ENCODE measurements at places on chromosomes 7 and 10.

GRCh38 chr10:77185696-77186095, 451.9 kb downstream of the KCNMA1 start:
- DNase-seq = no peak

- no peak for DNase-seq
Observed at GRCh38 chr7:42274053-42274452, 37.0 kb upstream of the GLI3 start.

DNA sequence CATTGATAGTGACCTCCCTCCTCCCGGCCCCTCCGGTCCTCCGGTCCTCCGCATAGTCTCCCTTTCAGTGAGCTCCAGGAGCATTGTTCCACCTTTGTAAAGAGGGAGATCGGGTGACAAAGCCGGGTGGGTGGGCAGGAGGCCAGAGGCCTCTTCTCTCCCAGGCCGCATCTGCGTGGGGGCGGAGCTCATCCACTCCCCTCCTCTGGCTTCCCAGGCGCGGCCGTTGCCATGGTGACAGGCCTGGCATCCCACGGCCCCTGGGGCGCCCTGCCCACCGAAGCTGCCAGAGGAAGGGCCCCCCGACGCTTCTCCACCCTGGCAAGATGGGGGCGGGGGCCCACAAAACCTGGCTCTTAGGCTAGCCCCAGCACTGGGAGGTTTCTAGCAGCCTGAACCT, 4.4 kb upstream of the FZD9 start:
- DNase-seq = no peak

GRCh38 chr7:151244196-151244840, 4.2 kb downstream of the SMARCD3 start:
- DNase-seq = no peak

GRCh38 chr7:116177009-116177408, 33.3 kb upstream of the TES start:
- no peak for DNase-seq

GRCh38 chr7:69334701-69335100, 263.6 kb upstream of the AUTS2 start:
- DNase-seq = no peak

DNA sequence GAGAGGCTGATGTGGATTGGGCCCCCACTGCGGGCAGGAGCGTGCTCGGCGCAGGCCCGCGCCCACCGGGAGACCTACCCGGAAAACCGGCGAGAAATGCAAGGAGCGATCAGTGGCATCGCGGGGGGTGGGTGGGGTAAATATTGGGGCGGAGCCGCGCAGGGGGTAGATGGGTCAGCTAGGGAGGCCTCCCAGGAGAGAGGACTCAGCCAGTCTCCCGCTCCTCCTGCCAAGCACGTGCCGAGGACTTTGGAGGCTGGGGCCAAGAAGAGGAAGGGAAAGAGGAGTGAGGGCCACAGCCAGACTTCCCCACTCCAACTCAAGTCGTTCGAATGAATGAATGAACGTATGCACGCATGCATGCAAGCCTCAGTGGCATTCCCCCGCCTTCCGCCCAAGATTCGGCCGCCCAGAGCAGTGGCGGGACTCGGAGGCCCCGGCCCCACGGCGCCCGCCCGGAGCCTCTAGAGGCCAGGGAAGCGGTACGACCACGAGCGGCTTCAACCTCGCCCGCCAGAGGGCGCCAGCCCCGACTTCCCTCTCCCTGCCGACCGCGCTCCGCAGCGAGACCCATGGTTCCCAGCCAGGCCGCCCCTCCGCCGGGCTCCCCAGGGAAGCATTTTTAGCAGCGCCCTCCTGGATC, 3.6 kb downstream of the NPM3 start:
- peak; percentile 98 for DNase-seq

DNA sequence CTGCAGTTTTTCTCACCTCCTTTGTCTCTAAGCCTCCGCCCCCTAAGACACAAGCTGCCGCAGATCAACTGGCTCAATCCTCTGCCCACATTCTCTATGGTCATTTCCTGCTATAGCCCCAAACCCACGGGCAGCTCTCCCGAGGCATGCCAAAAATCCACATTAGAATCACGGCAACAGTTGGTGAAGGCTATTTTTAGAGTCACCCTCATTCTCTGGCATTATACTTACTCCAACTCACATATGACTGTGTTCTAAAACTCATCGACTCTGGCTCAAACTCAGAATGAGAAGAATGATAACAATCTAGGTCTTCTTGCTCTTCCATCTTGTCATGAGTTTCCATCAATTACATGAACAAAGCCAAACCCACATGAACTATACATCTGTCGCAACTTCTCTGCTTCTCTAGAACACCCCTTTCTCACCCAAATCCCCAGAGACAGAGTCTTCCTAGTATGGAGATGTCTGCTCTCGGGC, 10.9 kb upstream of the KIAA1549 start:
- DNase-seq = no peak

GRCh38 chr10:36465604-36466379, 659.6 kb upstream of the ANKRD30A start:
- DNase-seq = no peak

DNA sequence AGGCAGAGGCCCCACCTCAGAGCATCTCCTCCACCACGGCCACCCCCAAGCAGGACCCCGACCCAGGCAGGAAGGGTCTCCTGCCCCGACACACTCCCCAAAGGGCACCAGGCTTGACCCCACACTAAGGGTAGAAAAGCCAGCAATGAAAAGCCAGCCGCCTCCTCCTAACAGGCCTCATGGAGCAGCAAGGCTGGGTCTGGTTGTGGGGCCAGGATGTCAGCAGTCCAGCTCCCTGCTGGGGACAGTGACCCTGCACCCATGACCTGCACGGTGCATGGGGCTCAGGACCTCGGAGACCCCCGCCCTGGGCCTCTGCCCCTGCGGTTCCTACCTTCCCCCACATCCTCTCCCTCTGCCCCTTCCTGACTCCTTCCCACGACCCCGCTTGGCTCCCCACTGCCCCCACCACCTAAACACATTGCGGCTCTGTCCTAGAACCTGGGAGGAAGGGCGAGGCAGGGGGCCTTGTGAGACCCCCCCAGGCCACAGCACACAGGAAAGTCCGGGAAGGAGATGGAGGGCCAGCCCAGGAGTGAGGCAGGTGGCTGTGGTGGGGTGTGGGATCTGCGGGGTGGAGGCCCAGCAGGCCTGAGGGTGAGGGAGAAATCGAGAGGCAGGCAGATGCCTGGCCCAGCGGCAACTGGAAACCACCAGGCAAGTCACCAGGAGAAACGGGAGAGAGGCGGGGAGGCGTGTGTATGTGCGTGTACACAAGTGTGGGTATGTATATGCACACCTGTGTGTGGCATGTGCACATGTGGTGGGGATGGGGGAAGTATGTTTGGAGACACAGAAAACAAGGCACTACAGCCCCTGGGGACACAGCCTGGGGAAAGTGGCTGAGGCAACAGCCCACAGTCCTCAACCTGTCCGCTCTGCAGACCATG, 229.9 kb downstream of the MAD1L1 start:
- DNase-seq = no peak

GRCh38 chr10:110684800-110685446, 40.8 kb downstream of the RBM20 start:
- no peak for DNase-seq

DNA sequence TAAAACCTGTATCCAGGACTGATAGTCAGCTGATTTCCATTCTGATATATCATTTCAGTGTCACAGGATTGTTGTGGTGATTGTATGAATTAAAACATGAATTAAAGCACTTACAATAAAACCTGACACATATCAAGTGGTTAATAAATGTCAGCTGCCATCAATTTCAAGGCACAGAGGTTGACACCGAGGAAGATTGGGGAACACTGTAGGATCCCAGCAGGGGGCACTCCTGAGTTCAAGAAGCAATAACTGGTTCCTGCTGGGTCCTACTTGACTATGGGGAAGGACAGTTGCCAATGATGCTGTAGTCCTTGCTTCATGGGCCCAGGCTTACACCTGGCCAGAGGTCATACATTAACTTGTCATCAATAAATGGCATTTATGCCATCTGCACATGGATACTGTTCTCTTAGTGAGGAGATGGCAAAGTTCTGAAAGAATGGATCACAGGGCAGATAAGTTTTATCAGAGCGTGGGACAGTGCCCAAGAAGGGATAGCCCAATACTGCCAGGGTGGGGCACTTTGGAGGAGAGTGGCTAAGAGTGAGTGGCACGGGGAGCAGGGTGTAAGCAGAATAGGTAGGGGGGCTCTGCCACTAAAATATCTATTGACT, 24.1 kb downstream of the FZD1 start:
- DNase-seq = no peak

- DNase-seq = peak; percentile 51
Observed at GRCh38 chr10:80202934-80203834, 2.2 kb downstream of the ANXA11 start.

GRCh38 chr10:104081998-104082397, 3.7 kb downstream of the COL17A1 start:
- DNase-seq = no peak

DNA sequence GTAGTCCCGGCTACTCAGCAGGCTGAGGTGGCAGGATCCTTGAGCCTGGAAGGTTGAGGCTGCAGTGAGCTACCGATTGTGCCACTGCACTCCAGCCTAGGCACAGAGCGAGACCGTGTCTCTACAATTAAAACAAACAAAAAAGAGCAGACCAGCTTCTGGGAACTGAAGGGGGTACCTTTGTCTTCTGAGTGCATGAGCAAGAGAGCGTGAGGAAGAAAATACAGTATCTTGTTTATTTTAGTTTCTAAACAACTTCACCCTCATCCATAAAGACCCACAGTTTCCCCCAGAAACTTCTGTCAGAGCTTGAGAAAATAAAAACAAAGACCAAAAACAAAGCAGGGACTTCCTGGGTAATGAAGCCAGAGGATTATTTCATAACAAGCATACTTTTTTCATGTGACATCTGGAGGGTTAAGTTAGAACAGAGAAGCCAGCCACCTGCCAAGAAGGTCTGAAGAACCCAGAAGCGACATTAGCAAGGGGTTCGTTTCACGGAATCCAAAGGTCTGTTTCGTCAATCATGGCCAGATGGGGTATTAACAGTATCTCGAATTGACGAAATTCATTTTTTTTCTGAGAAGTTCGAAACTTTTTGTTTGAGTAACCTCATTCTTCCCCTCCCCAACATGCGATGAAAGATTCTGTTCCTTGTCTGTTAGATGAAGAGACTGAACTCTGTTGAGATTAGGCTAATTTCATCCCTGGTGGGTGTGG, 10.2 kb upstream of the IL2RA start:
- no peak for DNase-seq

DNA sequence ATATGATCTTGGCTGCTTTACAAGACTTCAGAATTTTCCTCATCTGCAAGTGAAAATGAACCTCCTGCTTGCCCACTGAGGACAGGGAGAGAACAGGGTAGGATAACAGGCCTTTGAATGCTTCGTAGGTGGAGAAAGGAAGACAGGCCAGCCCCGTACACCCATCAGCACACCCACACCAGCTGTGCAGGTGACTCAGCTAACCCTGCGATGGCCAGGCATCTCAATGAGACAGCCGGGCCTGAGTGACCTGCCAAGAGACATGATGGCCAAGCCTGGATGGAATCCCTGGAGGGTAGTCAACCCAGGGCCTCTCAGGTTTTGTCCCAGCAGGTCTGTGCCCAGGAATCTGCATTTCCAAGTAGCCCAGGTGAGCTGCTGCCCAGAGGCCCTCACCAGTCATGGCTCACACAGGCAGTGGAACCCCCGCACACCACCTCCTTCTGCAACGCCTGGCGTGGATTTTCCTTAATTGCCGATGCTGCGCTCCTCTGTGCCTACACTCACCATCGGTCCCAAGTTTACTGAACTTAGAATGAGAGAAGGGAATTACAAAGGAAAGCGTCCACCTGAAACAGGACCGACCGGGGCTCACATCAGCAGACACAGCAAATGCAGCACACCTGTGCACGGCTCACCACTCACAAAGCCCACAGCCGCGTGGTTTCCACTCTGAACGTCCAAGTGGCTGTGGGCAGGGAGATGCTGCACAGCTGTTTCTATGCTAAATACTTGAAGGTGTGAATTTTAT, 163.7 kb downstream of the DIP2C start:
- no peak for DNase-seq

- DNase-seq = no peak
Observed at GRCh38 chr10:118983263-118983662, 46.3 kb upstream of the NANOS1 start.

DNA sequence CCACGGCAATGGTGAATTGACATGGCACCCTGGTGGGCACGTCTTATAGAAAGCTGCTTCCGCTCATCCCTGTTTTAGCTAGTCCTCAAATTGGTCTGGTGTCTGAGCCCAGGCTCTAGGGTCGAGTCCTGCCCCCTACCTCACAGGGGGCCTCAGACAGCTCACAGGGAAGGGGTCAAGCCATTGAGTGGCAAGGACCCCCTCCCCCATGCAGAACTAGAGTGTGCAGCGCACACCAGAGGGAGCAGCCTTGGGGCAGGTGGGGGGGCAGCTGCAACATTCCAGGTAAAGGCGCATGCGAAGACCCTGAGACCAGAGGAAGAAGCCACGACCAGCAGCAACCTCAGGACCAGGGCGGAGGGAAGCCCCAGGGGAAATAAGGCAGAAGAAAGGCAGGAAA, 240.4 kb upstream of the PPP2R2D start:
- no peak for DNase-seq

DNA sequence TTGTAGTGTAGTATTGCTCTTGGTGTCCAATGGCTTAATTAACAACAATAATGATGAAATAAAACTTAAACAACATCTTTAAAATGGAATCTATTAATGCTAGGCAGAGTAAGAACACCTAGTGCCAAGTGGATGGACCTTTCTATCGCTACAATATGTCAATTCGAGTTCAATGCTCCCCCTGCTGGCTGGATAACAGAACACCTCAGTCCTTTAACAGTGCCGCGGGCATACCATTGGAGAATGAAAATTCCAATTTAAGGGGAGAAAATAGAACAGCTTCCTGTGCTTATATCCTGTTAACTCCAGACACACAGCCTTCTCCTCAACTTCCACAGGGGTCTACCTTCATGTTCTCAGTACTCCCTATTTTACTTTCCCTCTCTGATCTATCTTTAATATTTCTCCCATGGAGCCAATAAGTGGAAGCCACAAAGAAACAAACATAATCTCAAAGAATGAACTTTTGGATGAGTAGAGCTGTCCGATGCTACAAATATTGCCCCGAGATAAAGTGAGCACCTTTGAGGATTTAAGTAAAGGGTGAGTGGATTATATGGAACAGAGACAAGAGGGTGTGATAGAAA, 41.4 kb downstream of the COL1A2 start:
- no peak for DNase-seq

- no peak for DNase-seq
Observed at GRCh38 chr10:18594574-18595156, 56.7 kb downstream of the NSUN6 start.

DNA sequence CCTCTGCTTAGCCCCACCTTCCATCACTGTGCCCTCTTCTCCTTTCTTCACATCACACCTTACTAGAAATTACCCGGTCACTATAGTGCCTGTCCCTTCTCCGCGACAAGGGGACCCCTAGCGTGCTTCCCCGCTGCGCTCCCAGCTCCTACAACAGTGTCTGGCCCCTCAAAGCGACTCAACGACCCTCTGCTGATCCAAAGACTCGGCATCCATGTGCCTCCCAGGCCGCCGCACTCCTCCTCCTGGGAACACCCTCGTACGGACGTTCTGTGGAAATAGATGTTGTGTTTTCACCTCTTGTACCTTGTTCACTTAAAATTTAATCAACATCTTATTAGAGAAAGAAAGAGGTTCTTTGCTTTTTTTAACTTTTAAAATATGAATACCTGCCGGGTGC, 463.5 kb downstream of the DNAJB6 start:
- no peak for DNase-seq
